ENCODE measurements at places on chromosomes 5 and 9.

DNA sequence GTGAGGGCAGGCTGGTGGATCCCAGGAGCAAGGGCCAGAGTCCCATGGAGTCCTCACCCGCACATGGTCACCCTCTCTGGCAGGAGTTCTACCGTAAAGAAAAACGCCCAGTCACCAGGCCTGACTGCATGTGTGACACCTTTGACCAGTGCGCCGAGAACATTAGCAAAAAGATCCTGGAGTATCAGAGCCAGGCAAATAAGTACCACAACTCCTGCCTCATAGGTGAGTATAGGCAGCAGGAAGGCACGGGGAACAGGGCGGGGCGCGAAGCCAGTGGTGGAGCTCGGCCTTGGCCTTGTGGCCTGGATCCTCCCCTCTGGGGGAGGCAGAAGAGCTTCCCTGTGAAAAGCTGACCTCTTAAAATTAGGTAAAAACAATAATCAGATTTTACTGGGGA lies 45.4 kb upstream of the TDRD7 start:
- no peak for DNase-seq

DNA sequence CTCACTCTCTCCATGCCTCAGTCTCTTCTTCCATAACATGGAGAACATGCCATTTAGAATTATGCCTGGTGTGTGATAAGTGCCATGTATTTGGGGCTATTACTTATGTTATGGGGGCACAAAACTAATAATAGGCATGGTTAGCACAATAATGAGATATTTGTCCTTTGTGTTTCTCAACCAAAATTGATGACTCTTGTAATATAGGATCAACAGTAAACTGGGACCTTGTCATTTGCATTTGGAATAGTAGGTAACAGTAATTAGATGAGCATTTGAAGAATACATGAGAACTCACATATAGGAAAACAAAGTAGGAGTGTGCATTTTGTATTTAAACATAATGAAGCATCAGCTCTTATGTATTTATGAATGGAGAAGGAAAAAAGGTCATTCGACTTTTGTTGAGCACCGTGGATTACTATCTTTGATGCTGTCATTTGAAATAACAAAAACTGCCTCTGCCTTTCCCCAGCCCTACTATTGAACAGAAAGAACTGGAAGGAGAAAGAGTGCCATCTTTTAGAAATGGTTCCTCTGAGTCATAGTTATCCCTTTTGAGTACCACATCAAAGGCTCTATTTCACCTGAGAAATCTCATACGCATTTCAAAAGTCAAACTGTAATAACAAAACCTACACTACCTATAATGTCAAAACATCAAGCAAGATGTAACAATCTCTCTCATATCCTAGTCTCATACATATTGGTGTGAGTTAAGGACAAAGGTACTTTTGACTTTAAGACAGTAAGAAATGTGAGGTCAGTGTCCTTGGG lies 655.2 kb downstream of the PDE4D start:
- no peak for DNase-seq

- DNase-seq: no peak
Measured at GRCh38 chr5:159435855-159436254, 105.6 kb upstream of the IL12B start.

DNA sequence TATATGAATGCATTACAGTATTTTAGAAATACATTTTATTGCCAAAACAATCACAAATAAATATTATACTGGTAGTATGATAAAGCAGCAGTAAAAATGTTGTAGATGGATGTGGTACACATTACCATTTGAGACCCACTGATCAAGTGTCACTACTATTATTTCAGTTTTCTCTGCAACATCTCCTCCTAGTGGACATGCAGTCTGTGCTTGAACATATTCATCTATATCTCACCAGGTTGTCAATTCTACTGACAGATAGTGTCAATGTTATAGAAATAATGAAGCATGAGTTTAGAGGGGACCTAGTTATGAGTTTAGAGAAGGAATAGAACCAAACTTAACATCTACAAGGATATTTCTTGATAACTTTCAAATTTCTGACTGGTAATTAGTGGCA lies 39.2 kb upstream of the ELOVL7 start:
- no peak for DNase-seq

DNA sequence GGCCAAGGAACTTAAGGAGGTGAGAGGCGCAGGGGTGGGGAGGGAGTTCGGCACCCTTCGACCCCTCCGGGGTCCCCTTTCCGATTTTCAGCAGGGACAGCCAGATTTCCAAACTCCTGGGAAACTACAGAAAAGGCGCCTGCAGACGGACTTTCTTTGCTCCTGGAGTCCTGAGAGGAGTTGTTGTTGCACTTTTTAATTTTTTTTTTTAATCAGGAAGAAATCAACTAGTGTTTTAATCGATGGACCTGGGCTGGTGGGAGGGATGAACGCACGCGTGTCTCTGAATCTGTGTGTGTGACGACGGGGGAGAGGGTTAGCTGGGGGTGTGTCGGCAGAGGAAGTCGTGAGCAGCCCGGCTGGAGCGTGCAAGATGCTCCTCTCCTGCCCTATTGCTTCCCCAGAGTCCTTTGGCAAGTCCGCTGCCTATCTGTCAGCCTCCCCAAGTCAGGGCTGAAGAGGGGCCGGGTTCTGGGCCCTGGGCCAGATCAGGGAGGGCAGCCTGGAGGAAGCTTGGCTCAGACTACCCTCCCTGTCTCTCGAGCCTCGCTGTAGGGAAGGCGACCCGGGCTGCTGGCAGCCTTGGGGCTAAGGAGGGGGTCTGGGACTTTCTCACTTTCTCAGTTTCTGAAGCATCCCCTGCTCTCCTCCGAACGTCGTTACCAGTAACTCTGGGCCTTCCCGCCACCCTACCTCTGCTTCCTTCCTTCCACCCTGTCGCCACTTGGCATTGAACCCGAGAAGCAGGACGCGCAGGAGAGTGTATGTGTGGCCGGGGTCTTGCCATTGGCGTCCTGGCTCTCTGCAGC lies 731 bp downstream of the PRR16 start:
- peak; percentile 78 for DNase-seq

DNA sequence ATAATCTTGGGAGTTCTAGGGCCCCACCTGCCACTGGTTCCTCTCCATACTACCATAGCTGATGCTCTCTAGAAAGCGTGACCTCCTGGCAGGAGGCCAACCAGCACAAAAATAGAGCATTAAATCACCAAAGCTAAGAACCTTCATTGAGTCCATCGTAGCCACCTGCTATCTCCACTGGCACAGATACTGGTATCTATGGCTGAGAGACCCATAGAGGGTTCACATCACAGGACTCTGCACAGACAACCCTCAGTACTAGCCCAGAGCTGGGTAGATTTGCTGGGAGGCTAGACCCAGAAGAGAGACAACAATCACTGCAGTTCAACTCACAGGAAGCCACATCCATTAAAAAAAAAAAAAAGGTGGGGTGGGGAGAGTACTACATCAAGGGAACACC lies 509.1 kb downstream of the DTWD2 start:
- DNase-seq: no peak

DNA sequence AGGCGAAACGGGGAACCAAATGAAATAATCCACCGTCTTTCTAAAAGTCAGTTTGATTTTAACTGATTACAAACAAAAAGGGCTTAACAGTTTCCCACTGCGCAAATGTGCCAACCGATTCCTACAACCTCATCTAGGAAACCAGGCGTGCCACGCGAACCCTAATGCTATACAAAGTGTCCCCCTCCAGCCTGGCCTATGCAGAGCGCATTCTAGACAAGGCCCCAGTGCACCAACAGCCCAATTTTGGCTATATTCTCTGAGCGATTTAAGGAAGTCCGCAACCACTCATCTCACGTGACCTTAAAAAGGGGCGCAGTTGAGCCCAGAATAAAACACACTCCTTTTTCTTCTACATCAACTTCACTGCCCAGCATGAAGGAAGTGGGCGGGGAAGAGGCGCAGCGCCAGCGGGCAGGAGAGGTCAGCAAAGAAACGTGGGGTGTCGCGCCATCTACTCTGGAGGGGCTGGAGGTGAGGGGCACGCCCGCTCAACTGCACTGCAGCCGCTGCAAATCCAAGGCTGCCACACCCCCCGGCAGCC lies 779 bp downstream of the FAM13B start:
- no peak for DNase-seq

DNA sequence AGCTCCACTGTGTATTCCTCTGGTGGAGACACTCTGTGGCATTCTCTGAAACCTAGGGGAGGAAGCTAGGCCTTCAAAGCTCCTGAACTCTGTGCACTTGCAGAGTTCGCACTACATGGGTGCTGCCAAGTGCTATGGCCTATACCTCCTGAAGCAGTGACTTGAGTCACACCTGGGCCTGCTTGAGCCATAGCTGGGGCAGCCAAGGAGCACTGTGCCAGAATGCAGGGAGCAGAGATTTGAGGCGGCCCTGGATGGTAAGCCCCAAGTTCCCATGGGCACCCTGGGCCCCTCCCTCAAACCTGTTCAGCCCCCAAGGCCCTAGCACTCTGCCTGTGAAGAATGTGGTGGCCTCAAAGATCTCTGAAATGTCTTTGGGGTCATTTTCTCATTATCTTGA lies 212.9 kb downstream of the SPATA31A6 start:
- no peak for DNase-seq

GRCh38 chr5:143341807-143342570 lies 61.5 kb downstream of the NR3C1 start:
- DNase-seq: no peak

DNA sequence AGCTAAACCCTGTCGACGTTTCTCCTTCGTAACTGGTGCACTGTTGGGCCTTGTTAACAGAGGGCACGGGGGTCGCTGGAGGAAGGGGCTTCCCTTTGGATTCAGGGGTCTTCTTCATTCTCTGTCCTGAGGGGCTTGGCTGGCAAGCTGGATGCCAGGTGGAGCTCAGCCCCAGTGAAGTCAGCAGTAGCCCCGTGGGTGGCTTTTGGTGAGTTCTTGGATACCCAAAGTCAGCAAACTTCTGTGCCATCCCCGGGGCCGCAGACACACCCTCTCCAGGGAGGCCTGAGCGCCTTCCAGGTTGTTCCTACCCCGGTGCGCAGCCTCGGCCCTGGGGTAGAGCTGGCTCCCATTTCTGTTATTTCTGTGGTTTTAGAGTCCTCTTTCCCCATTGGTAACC lies 12.3 kb upstream of the OBP2A start:
- peak; percentile 41 for DNase-seq

DNA sequence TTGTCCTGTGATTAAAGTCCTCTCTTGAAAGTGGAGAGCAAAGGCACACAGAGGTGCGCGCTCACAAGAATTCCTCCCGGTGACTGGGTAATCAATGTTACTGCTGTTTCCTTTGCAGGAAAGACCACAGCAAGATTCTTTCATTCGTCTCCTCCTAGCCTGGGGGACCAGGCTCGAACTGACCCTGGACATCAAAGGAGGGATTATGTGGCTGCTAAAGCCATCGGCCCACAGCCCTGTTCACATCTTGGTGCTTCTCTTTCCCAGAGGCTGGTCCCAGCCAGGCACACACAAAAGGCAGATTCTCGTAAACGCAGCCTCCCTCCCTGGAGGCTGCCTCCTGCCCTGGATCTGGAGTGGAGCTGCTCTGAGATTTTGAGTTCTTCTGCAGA lies 230.9 kb downstream of the FANCC start:
- no peak for DNase-seq

DNA sequence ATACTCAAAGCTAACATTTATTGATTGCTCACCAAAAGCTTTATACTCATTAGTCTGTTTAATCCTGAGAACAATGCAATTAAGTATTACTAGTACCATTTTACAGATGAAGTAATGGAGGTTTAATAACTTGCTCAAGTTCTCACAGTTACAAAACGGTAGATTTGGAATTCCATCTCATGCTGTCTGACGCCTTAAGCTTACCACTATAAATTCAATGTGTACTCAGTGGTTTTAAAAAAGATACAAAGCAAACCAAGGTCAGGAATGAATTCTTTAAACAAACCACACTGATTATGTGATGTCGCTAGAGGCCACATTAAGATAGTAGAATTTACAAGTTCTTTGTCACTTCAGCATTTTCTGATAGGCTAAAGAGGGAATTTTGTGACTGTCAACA lies 1.2 kb upstream of the C5orf63 start:
- no peak for DNase-seq

DNA sequence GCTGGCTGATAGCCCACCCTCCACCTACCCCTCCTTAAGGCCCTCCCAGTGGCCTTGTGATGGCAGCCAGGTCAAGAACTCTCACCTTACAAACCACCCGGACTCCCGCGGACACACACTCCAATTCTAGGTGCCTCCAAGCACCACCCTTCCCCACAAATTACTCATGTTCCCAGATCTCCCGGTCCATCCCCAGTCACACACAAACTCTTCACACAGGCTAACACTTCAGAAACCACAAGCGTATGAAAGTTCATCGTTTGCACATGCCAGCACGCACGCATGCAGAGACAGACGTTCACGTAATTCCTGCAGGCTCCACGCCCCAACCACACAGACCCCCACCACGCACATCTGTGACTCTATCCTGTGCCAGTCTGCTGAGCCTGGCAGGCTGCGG lies 18.0 kb downstream of the NR5A1 start:
- DNase-seq: no peak

DNA sequence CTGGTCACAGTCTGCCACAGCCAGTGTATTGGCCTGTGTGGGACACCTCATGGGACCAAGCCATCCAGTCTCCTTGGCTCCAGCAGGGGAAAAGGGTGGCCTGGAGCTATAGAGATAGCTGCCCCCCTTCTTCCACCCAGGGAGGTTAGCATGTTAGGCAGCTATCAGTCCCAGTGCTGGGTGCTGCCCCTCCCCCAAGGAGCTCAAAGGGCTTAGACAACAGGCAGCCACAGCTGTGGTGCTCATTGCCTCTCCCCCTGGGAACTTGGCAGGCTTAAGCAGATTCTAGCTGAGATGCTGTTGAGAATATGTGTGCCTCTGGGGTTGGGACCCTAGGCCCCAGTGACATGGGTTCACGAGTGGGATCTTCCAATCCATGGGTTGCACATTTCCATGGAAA lies 226.0 kb upstream of the PTGER4 start:
- no peak for DNase-seq

DNA sequence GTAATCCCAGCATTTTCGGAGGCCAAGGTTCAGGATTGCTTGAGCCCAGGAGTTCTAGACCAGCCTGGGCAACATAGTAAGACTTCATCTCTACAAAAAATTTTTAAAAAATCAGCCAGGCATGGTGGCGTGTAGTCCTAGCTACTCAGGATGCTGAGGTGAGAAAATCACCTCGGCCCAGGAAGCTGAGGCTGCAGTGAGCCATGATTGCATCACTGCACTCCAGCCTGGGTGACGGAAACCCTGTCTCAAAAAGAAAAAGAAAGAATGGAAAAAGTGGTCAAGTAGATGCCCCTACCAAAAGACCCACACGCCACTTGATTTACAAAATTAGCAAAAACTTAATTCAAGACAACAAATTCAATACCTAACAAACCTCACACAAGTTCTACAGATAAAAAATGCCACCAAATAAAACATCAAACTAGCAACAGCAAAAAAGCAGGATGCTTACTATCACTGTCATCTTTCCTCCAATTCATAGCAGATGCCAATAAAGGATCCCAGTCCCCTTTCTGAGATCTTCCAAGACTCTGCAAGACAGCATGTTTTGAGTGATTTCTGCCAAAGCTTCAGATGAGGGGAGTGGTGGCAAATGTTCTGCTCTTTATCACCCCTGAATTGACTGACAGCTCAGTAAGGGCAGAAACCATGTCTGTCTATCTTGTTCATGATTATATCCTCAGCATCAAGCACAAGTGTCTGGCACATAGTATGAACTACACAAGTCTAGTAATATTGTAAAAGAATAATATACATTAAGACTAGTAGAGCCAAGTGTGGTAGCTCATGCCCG lies 34.2 kb upstream of the TESK1 start:
- DNase-seq: no peak

- no peak for DNase-seq
Measured at GRCh38 chr5:116806836-116807235, 232.2 kb upstream of the SEMA6A start.
